AG04450 (cell line): ENCODE measurements at places on chromosomes 1 and 21. TPM values are rescaled to one million over a fixed set of nuclear protein-coding genes. Genes with fewer than 3 reads are reported as not detected.

Gene ZNF683
- not detected in 2 replicates for polyA plus RNA-seq

GRCh38 chr1:208782186-208782585, 538.0 kb upstream of the PLXNA2 start:
- no peak for DNase-seq

Gene CAMK1G
- 2.0 and 2.1 TPM in 2 replicates for polyA plus RNA-seq

Gene SLAMF8
- not detected in 2 replicates for polyA plus RNA-seq

Gene CDC42BPA
- 25.4 and 30.7 TPM in 2 replicates for polyA plus RNA-seq

Gene NR5A2
- polyA plus RNA-seq, result 0.02 TPM in 1 of 2 replicates, not detected in the other

- DNase-seq, result no peak
These were observed 3.6 kb downstream of the SKI start for GRCh38 chr1:2231532-2232254.

DNA sequence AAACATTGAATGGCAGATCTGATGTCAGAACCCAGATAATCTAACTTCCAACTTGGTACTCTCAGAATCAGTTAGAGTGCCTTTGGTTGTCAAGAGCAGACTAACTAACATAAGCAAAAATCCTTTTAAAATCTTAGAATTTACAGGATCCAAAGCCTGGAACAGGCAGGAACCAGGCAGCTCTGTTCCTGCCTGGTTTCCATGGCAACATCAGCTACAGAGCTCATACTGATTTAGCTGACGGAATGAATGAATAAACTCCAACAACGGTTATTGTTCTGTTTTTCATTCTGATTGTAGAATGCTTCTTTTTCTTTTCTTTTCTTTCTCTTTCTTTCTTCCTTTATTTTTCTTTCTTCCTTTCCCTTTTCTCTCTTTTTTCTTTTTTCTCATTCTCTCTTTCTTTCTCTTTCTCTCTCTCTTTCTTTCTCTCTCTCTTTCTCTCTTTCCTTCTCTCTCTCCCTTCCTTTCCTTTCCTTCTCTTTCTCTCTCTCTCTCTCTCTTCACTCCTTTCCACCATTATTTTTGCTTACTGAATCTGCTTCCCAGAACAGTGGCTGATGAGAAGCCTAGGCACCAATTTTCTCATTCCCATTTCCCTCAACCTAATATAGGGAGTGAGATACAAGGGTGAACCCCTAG, 121.6 kb downstream of the RGS7 start:
- no peak for DNase-seq

- no peak for DNase-seq
These were observed 36.2 kb upstream of the CSF1 start for GRCh38 chr1:109874445-109874844.

Gene ZZZ3
- 31.2 and 46.2 TPM in 2 replicates for polyA plus RNA-seq

Gene TEX50
- not detected in 2 replicates for polyA plus RNA-seq

Gene CFAP107
- polyA plus RNA-seq, result not detected in 2 replicates

Gene DPH2
- 17.9 and 22.2 TPM in 2 replicates for polyA plus RNA-seq
